Upper lobe of right lung (tissue), 1 donor: ENCODE measurements at places on chromosomes 3 and 15.
A peak's percentile ranks its signal among the peaks of the same experiment; 100 is the strongest.

GRCh38 chr3:119898478-119899191, 116.7 kb downstream of the NR1I2 start:
- no peaks in the 10 kb centered on the region for H3K4me1 ChIP-seq
- H3K36me3 ChIP-seq, result peaks cover 2% of the 10 kb centered on the region
- no peaks in the 10 kb centered on the region for H3K27me3 ChIP-seq

DNA sequence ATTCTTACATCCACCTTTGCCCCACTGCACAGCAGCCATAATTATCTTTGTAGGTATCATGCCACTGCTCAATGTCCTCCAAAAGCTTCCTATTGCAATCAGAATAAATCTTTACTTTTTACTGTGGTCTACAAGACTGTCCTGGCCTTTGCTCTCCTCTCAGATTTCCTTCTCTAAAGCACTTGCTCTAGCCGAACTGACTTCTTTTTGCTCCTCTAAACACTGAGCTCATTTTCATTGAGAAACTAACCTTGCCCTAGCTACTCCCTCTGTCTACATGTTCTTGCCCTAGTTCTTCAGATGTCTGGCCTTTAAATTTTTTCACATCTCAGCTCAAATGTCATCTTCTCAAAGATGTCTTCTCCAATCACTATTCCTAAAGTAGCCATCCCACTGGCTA, 342.8 kb downstream of the TBC1D5 start:
- peaks cover 25% of the 10 kb centered on the region for H3K36me3 ChIP-seq
- no peaks in the 10 kb centered on the region for H3K4me1 ChIP-seq
- no peaks in the 10 kb centered on the region for H3K27me3 ChIP-seq
- no peak overlapping the region for H3K4me3 ChIP-seq

- H3K36me3 ChIP-seq, result no peaks in the 10 kb centered on the region
- H3K27me3 ChIP-seq, result no peaks in the 10 kb centered on the region
- H3K4me1 ChIP-seq, result no peaks in the 10 kb centered on the region
- no peak overlapping the region for H3K27ac ChIP-seq
- DNase-seq, result no peak
These were observed 29.7 kb downstream of the ATP6V1A start for GRCh38 chr3:113776564-113776963.

GRCh38 chr15:70627322-70627721, 136.0 kb downstream of the UACA start:
- no peaks in the 10 kb centered on the region for H3K4me1 ChIP-seq
- no peaks in the 10 kb centered on the region for H3K27me3 ChIP-seq
- no peak overlapping the region for H3K27ac ChIP-seq
- no peak overlapping the region for H3K4me3 ChIP-seq
- DNase-seq, result no peak
- no peaks in the 10 kb centered on the region for H3K36me3 ChIP-seq

DNA sequence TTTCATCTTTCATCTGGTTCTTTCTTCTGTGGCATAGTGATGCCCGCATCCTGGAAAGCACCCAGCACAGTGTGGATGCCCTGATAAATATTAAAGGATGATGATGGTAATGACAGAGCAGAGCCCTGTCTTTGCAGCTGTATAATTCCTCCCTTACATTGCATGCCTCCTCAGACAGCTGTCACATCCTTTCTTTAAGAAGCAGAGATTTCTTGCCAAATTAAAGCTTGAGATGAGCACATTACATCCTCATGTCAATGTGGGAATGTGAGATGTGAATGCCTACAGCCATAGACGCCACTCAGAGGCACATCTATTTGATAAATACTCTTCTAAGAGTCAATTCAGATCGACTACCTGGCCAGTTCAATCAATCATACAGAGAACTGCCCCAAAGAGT, 642.0 kb downstream of the ZNF385D start:
- H3K27me3 ChIP-seq, result no peaks in the 10 kb centered on the region
- H3K27ac ChIP-seq, result no peak overlapping the region
- no peak for DNase-seq

GRCh38 chr3:47628426-47628825, 49.8 kb upstream of the CSPG5 start:
- no peaks in the 10 kb centered on the region for H3K4me1 ChIP-seq
- H3K27ac ChIP-seq, result no peak overlapping the region
- DNase-seq, result no peak
- H3K27me3 ChIP-seq, result no peaks in the 10 kb centered on the region
- H3K4me3 ChIP-seq, result no peak overlapping the region
- peaks cover 55% of the 10 kb centered on the region for H3K36me3 ChIP-seq

DNA sequence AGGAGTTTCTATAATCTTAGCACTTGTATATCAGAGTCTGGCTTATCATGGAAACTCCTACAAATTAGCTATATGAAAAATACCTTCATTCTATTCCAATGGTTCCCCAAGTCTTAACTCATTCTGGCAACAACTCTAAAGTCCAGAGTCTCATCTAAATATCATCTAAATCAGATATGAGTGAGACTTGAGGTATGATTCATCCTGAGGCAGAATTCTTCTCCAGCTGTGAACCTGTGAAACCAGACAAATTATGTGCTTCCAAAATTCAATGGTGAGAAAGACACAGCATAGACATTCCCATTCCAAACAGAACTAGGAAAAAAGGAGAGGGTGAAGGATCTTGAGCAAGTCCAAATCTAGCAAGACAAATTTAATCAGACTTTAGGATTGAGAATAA, 138.8 kb downstream of the THRB start:
- no peak overlapping the region for H3K27ac ChIP-seq
- H3K4me3 ChIP-seq, result no peak overlapping the region
- H3K27me3 ChIP-seq, result no peaks in the 10 kb centered on the region

- H3K36me3 ChIP-seq, result no peaks in the 10 kb centered on the region
- DNase-seq, result no peak
- no peaks in the 10 kb centered on the region for H3K27me3 ChIP-seq
- H3K4me1 ChIP-seq, result no peaks in the 10 kb centered on the region
These were observed 588.7 kb upstream of the CBLB start for GRCh38 chr3:106457281-106458180.

- no peaks in the 10 kb centered on the region for H3K27me3 ChIP-seq
- DNase-seq, result no peak
- no peak overlapping the region for H3K27ac ChIP-seq
- H3K36me3 ChIP-seq, result no peaks in the 10 kb centered on the region
- H3K4me1 ChIP-seq, result no peaks in the 10 kb centered on the region
- H3K4me3 ChIP-seq, result no peak overlapping the region
These were observed 42.5 kb downstream of the CA12 start for GRCh38 chr15:63339006-63339766.

GRCh38 chr3:76474632-76475031, 565.3 kb upstream of the ROBO2 start:
- H3K4me1 ChIP-seq, result no peaks in the 10 kb centered on the region
- H3K4me3 ChIP-seq, result no peak overlapping the region
- H3K27ac ChIP-seq, result no peak overlapping the region
- no peaks in the 10 kb centered on the region for H3K36me3 ChIP-seq
- DNase-seq, result no peak

DNA sequence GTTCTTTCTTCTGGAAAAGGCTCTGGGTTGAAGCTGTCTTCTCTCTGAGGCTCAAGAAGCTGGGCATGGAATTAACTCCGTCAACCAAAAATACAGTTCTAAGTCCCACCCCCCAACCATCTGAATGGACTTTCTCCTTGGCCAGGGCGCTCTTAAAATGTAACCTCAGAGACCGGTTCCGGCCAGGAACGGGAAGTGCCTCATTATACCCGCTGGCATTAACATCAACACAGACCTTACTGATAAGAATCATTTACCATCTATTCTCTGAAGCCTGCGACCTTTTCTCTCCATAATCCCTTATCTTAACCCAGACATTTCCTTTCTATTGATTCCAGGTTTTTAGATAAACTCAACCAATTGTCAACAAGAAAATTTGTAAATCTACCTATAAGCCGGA, 64.7 kb downstream of the ATP1B3 start:
- peak overlapping the region; percentile 3 for H3K27ac ChIP-seq
- H3K27me3 ChIP-seq, result no peaks in the 10 kb centered on the region
- no peak for DNase-seq
- H3K36me3 ChIP-seq, result no peaks in the 10 kb centered on the region

GRCh38 chr3:158790901-158791589, 10.8 kb upstream of the MFSD1 start:
- H3K27me3 ChIP-seq, result no peaks in the 10 kb centered on the region
- H3K4me1 ChIP-seq, result peaks cover 9% of the 10 kb centered on the region
- peak overlapping the region; percentile 22 for H3K4me3 ChIP-seq
- no peak overlapping the region for H3K27ac ChIP-seq
- no peak for DNase-seq

DNA sequence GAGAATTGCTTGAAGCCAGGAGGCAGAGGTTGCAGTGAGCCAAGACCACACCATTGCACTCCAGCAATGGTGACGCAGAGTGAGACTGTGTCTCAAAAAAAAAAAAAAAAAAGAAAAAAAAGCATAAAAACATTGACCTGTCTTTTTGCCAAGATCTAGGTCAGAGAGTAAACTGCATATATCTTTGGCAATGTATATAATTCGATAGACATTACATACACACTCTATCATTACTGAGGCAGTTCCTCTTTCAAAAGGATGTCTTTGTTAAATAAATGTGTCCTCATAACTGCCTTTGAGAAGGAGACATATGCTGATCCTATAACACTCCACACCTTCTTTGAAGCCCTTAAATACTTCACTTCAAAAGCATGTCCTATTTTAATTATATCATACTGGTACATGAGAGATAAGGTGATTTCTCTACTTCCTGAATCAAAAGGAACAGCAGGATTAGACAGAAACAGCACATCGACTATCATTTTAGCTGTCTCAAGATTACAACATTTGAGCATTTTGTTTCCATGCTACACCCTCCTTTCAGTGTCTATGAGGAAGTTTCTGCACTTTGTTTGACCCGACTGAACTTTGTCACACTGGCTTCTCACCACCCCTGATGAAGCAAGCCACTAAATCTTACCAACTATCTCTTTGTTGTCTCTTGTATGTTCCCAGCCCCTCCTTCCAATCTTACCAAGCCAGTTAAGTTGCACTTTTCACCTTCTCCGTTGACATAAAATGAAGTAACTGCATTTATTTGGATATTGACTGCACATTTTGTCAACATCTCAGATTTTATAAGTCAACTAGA, 335.8 kb downstream of the MECOM start:
- H3K27ac ChIP-seq, result no peak overlapping the region
- H3K4me3 ChIP-seq, result no peak overlapping the region
- H3K4me1 ChIP-seq, result peaks cover 18% of the 10 kb centered on the region
- H3K36me3 ChIP-seq, result no peaks in the 10 kb centered on the region
- no peak for DNase-seq
- H3K27me3 ChIP-seq, result no peaks in the 10 kb centered on the region

DNA sequence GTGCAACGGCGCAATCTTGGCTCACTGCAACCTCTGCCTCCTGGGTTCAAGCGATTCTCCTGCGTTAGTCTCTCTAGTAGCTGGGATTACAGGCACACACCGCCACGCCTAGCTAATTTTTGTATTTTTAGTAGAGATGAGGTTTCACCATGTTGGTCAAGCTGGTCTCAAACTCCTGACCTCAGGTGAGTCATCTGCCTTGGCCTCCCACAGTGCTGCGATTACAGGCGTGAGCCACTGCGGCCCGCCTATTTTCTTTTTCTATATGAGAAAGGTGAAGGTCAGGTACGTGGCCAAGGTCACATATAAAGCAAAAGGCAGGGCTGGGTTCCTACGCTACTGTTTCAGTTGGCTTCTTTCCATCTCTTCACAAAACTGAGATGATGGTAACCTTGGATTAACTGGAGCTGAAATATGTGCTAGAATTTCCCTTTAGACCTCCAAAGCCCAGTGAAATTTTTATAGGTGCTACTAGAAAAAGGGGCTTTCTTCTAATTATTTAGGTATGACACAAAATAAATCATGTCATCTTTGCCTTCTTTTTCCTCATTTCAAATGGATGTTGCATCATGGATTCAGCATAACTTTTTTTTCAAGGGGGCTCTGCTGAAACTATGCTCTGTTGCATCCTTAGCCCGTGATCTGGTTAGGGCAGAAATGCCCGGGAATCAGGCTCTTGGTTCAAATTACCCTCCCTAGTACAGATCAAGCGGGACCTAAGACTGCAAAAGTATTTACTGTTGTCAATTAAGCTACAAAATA, 68.5 kb downstream of the MYO1E start:
- no peaks in the 10 kb centered on the region for H3K36me3 ChIP-seq
- no peak overlapping the region for H3K27ac ChIP-seq
- H3K27me3 ChIP-seq, result no peaks in the 10 kb centered on the region
- no peak for DNase-seq
- no peak overlapping the region for H3K4me3 ChIP-seq

DNA sequence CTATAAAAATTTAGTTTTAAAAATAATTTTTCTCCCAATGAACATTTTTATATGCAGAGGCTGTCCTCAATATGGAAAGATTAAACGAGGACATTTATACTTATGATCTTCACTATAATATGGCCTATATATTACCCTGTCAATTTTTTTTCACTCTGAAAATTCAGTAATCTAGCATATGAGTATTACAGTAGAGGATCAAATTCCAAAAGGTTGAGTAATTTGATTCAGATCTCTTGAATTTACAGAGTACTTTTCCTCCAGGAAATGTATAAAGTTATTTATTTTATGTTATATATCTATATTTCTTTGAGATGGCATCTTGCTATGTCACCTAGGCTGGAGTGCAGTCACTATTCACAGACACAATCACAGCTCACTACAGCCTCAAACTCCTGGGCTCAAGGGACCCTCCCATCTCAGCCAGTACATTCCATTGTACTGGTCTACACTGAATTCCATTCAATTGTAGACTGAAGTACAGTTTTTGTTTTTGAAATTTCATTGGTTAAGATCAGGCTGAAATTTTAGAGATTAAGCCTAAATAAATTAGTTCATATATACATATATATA, 16.3 kb upstream of the TRPM7 start:
- peaks cover 24% of the 10 kb centered on the region for H3K36me3 ChIP-seq
- no peak for DNase-seq
- no peaks in the 10 kb centered on the region for H3K27me3 ChIP-seq
- no peaks in the 10 kb centered on the region for H3K4me1 ChIP-seq
- H3K27ac ChIP-seq, result no peak overlapping the region

GRCh38 chr3:135145581-135145980, 350.5 kb downstream of the EPHB1 start:
- H3K36me3 ChIP-seq, result no peaks in the 10 kb centered on the region
- no peak for DNase-seq
- no peaks in the 10 kb centered on the region for H3K4me1 ChIP-seq
- no peak overlapping the region for H3K27ac ChIP-seq

DNA sequence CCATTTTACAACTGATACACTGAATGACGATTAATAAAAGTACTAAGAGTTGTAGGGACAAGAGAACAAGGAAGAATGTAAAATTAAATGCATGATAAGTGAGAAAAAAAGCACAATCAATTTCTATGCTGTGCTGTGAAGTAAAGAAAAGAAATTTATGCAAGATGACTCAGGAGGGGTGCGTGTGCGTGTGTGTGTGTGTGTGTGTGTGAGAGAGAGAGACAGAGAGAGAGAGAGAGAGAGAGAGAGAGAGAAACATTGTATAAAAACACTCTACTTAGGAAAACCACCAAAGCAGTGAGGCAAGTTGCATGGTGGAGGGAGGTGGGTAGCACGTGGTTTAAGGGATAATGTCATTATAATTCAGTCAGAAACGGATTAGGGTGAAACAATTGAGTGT, 580.8 kb upstream of the ALCAM start:
- no peak overlapping the region for H3K27ac ChIP-seq
- H3K27me3 ChIP-seq, result no peaks in the 10 kb centered on the region
- no peak overlapping the region for H3K4me3 ChIP-seq
- no peaks in the 10 kb centered on the region for H3K36me3 ChIP-seq
- no peak for DNase-seq

GRCh38 chr3:57091521-57092273, 31.2 kb downstream of the SPATA12 start:
- H3K36me3 ChIP-seq, result no peaks in the 10 kb centered on the region
- H3K27ac ChIP-seq, result no peak overlapping the region
- DNase-seq, result no peak
- H3K27me3 ChIP-seq, result no peaks in the 10 kb centered on the region
- H3K4me1 ChIP-seq, result no peaks in the 10 kb centered on the region
- H3K4me3 ChIP-seq, result no peak overlapping the region
